Activated naive CD8-positive, alpha-beta T cell treated with anti-CD3 and anti-CD28 coated beads, Interleukin-2, amount 50 U/mL, for 24 hours (primary cell): ENCODE measurements at places on chromosomes 6 and 20.

DNA sequence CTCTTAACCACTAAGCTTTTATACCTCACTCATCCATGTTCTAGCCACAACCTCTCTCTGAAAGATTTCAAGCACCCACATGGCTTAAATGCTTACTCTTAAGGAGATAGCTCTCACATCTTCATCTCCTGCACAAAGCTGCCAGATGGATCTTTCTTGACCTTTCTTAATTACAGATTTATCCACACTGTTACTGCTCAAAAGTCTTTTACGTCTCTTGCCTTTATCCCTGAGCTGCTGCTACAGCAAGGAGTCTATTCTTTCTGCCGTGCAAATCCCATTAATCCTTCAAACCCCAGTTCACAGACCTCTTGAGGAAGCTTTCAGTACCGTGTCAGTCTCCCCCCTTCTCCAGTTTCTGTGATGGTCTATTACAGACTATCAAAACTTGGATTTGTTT lies 54.6 kb downstream of the B4GALT5 start:
- DNase-seq = no peak

DNA sequence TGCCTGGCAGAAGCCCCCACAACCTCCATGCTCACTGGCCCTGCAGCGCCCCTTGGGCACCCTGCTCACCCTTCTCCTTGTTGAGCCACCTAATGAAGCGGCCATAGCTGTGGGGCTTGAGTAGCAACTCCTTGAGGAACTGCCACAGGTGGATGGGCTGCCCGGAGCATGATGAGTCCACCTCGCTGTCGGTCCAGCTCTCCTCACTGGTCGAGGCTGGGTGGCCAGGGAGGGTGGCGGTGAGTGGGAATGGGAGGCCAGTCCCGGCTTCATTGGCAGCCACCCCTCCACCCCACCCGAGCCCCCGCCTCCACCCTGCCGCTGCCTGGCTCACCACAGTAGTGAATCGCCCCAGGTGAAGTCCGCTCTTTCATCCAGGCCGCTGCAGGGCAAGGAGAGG lies 16.9 kb downstream of the SPDEF start:
- no peak for DNase-seq

DNA sequence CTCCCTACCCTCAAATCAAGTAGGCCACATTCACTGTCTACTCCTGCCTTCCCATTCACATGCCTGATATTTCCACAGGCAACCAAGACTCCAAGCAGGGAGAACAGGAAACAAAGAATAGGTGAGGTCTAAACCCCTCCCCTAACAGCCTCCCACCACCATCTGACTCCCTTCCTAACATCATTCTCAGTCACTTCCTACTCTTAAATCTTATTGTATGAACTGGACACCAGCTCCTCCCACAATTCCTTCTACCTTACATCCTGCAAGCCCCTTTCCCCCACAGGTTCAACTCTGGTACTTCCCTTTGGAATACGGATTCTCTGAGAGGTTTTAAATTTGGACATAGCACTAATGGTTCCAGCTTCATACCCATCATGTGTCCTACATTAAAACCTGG lies 944 bp upstream of the C6orf136 start:
- no peak for DNase-seq

DNA sequence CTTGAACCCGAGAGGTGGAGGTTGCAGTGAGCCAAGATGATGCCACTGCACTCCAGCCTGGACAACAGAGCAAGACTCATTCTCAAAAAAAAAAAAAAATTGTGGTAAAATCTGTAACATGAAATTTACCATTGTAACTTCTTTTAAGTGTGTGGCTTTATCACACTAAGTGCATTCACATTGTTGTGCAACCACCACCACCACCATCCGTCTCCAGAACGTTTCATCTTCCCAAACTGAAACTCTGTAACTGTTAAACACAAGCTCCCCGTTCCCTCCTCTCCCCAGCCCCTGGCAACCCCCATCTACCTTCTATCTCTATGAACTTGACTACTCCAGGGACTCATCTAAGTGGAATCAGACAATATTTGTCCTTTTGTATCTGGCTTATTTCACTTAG lies 29.7 kb downstream of the PDRG1 start:
- DNase-seq = no peak

GRCh38 chr6:143973097-143973966 lies 34.7 kb downstream of the PLAGL1 start:
- DNase-seq = no peak

- no peak for DNase-seq
These were observed 64.5 kb downstream of the CTNNBL1 start for GRCh38 chr20:37758332-37758731.

GRCh38 chr6:35161776-35162607 lies 20.9 kb upstream of the TCP11 start:
- no peak for DNase-seq

GRCh38 chr6:13406781-13407180 lies 78.4 kb upstream of the TBC1D7 start:
- no peak for DNase-seq

GRCh38 chr6:125255201-125255600 lies 46.6 kb downstream of the HDDC2 start:
- DNase-seq = no peak

- no peak for DNase-seq
These were observed 323.0 kb downstream of the ESR1 start for GRCh38 chr6:152130441-152130840.

DNA sequence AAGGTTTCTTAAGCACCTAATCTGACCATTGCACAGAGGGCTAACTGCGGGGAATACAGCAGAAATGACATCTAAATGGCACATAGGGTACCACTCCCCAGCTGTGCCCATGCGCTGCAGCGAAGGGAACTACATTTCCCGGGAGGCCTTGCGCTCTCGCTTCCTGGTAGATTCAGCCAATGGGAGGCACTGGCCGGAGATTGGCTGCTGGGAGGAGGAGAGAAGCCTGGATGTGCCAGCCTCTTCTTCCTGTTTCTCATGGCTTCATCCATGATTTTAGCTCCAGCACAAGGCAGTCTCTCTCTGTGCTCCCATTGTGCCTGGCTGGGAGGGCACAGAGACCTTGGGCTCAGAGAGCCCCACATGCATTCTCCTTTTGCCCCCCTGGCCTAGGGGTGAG lies 101.7 kb upstream of the FOXA2 start:
- DNase-seq = no peak

GRCh38 chr6:106908386-106908840 lies 66.1 kb downstream of the CD24 start:
- no peak for DNase-seq

GRCh38 chr6:151869787-151870186 lies 62.3 kb downstream of the ESR1 start:
- DNase-seq = no peak

GRCh38 chr6:8131265-8131897 lies 29.0 kb upstream of the EEF1E1 start:
- peak; percentile 35 for DNase-seq

GRCh38 chr6:31888276-31889258 lies 8.9 kb downstream of the EHMT2 start:
- DNase-seq = peak; percentile 69

DNA sequence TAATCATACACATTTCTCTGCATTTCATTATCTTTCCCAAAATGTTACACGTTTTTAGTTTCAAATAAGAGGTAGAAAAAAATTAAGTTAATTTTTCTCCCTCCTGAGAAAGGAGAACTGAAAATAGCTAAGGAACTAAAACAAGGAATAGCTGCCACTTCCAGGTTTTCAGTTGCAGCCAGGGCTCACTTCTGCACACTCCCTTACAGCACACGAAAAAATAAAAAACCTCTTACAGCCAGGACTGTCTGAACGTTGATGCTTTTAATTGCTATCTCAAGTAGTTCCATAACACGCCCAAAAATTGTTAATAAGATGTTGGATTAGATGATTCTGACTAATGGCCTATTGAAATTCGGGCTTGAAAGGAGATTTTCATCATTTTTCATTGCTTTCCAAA lies 153.7 kb upstream of the THBS2 start:
- DNase-seq = no peak

DNA sequence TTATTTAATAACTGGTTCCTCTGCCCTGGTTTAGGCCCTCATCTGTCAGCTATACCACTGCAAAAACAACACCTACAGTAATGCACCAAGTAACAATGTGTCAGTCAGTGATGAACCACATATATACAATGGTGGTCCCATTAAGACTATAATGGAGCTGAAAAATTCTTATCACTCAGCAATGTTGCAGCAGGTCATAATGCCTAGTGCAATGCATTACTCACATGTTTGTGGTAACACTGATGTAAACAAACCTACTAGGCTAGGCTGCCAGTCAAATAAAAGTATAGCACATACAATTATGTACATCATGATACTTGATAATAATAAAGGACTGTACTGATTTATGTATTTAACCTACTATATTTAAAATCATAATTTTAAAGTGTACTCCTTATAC lies 31.3 kb downstream of the RARS2 start:
- no peak for DNase-seq

DNA sequence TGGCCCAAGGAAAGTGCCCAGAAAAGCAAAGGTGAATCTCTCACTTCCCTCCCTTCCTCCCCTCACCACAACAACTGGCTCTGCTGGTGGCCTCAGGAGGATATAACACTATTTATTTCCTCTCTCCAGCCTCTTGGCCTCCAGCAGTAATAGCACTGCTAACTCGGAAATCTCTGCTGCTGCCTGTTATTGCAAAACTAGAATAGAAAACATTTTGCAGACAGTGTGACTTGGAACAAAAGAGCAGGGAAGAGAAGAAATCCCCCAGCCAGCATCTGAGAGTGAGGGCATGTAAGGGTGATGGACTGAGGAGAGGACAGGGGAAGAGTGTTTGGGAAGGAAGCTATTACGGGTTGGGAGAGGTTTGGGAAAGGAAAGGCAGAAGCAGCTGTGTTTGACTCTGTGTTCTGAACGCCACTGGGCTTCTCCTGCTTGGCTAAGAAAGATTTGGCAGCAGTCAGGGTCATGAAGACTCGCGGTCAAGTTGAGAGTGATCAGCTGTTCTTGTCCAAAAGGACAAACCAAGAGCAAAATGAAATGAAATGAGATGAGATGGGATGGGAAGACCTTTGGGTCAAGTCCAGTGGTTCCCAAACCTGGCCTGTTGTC lies 81.0 kb upstream of the SNX9 start:
- DNase-seq = no peak

- no peak for DNase-seq
These were observed 194.4 kb upstream of the PLCB4 start for GRCh38 chr20:8874437-8874836.

GRCh38 chr6:164042212-164042611 lies 627.7 kb downstream of the QKI start:
- DNase-seq = no peak

DNA sequence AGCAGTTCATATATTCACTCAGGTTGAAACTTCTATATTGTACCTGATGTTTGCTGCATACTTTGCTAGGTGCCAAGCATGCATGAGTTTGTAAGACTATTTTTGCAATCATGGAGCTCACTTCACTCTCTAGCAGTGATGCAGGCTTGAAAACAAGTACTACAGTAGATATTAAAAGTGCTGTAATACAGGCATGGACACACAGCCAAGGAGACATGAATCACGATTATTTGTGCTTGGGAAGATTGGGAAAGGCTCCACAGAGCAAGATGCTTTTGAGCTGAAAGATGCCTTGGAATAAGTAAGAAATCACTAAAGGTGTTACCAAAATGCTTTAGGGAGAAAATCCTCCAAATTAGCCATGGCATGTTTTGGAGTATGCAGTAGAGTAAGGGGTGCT lies 427.4 kb downstream of the UTRN start:
- DNase-seq = no peak

- no peak for DNase-seq
These were observed 29.8 kb upstream of the CCN2 start for GRCh38 chr6:131980791-131981623.

- no peak for DNase-seq
These were observed 492.5 kb upstream of the MANEA start for GRCh38 chr6:95084867-95085266.

- no peak for DNase-seq
These were observed 51.1 kb downstream of the GTF2H5 start for GRCh38 chr6:158219228-158219627.

DNA sequence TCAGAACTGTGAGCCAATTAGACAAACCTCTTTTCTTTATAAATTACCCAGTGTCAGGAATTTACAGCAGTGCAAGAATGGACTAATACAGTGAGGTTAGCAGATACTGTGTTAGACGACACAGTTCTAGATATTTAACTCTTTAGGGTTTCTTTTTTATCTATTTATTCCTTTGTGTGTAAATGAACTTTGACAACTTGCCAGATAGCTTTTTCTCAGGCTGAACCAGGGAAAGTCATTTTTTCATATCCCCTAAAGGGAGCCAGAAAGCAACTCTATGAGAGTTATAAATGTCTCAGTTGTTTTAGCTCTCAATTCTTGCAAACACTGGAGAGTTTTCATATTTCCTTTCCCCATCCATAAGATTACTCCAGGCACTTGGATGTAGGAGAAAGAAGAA lies 277.3 kb downstream of the PHF3 start:
- DNase-seq = no peak

- DNase-seq = peak; percentile 14
These were observed 15.1 kb downstream of the BMP7 start for GRCh38 chr20:57251344-57251743.

DNA sequence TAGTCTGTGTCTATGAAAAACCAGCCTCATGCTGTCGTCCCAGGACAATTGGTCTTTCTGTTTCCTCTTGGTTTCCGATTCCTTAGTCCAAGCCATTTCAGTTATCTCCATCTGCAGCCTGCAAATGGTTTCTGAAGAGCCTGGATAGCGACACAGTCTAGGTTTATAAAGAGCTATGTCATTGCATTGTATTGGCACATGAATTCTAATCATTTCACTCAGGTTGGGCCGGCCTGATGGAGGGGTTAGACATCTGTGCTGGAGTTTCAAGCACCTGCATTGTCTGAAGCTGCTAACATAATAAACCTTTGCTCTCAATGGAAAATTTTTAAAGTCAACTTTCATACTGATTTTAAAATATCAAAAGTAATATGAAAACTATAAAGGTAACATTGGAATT lies 232.6 kb upstream of the MAP3K7 start:
- no peak for DNase-seq

GRCh38 chr6:20900389-20901160 lies 366.3 kb downstream of the CDKAL1 start:
- DNase-seq = no peak

DNA sequence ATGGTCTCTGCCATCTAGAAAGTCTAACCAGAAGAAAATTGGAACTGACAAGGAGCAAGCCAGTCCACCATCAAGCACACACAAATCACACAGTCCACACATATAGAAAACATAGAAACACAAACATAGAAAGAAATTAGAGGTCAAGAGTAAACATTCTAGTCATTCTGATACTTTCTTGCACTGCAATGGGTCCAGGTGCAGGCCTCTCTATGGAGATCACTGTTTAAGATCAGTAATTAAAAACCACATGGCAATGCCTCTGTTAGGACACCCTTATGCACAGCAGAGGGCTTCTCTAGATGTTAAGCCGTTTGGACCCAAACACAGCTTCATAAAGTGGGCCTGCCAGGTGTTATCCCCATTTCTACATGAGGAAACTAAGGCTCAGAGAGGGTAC lies 42.8 kb upstream of the SLC22A23 start:
- DNase-seq = no peak

- no peak for DNase-seq
These were observed 52.9 kb downstream of the RPP40 start for GRCh38 chr6:4950836-4951533.

- DNase-seq = no peak
These were observed 89.8 kb upstream of the ATXN1 start for GRCh38 chr6:16851044-16851540.

- no peak for DNase-seq
These were observed 148.4 kb downstream of the EYA2 start for GRCh38 chr20:47043086-47043485.
